GM06990 (cell line): ENCODE measurements at places on chromosomes 16 and 17.
A peak's percentile ranks its signal among the peaks of the same experiment; 100 is the strongest.

- DNase-seq, result no peak
Observed at GRCh38 chr16:87198328-87198832, 118.8 kb downstream of the C16orf95 start.

DNA sequence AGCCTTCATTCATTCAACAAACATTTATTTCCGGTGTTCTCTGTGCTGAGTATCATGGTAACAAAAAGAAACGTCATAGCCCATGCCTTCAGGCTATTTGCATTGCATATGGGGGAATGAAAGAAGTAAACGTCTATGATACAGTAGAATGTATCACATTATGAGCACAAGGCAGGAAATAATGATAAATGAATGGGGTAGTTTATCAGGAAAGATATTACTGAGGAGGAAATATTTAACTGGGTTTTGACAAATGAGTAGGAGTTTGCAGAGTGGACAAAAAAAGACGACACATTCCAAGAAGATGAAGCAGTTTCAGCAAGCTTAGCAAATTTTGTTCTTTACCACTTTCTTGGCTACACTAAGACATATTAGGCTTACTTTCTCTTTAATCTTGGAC, 1.3 kb upstream of the KRTAP4-7 start:
- no peak for DNase-seq

GRCh38 chr16:69903865-69904415, 47.2 kb upstream of the CLEC18A start:
- no peak for DNase-seq

- DNase-seq, result no peak
Observed at GRCh38 chr16:24257958-24258357, 1.8 kb downstream of the CACNG3 start.

DNA sequence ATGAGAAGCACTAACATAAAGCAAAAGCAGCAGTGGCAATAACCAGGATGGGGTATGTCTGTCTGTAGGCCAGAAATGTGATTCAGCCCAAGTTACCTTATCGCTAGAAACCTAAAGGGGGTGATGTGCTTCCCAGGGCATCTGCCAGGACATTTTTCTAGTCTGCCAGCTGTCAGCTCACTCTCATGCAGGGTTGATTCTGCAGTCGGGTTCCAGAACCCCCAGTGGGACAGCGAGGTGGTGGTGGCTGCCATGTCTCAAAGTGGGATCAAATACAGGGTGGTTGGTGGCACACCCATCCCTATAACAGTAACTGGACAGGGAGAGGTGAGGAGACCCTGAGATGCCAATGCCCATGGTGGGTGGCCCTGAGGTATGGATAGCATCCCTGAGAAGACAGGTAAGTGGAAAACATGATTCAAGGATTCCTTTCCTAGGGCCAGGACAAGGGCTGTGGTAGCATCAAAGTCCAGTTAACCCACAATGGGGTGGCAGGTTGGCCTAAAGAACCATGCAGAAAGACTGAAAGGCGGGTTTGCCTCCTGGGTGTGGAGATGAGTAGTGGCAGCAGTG, 84.3 kb downstream of the TNFRSF13B start:
- DNase-seq, result no peak

- DNase-seq, result peak; percentile 59
Observed at GRCh38 chr17:39920218-39921210, 2.1 kb upstream of the GSDMB start.

DNA sequence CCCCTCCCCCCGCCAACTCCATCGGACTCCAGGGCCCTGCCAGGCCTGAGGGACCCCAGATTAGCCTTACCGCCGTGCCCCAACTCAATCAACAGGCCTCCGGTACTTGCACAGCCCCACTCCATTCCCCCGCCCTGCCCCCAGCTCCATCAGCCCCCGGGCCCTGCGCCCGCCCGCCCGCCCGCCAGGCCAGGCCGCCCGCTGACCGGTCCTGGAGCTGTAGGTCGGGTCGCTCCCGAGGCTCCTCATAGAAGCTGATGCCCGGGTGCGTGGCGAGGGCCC, 308 bp downstream of the GTF3C1 start:
- DNase-seq, result peak; percentile 4

- peak; percentile 41 for DNase-seq
Observed at GRCh38 chr16:66925322-66925840, at the start of gene RRAD. RRAD (minus strand) TSS chr16:66925535; CDS start chr16:66925179, 356 bp downstream.

GRCh38 chr17:62708587-62708986, 81.1 kb downstream of the MRC2 start:
- no peak for DNase-seq

DNA sequence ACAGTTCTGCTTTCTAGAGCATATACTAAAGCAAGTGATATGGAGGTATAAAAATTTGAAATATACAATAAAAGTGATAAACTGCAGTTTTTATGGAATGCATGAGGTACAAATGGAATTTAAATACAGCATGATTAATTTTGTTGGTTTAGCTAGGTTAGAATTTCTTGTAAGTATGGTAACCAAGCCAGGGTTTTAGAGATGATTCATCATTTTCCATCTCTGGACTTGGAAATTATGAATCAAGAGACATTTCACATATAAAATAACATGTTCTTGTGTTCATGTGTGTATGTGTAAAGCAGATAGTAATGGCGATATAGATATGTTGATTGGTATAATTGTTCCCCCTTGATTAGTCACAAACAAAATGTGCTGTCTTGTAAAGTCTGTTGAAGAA, 1219.8 kb downstream of the CDH8 start:
- DNase-seq, result no peak

DNA sequence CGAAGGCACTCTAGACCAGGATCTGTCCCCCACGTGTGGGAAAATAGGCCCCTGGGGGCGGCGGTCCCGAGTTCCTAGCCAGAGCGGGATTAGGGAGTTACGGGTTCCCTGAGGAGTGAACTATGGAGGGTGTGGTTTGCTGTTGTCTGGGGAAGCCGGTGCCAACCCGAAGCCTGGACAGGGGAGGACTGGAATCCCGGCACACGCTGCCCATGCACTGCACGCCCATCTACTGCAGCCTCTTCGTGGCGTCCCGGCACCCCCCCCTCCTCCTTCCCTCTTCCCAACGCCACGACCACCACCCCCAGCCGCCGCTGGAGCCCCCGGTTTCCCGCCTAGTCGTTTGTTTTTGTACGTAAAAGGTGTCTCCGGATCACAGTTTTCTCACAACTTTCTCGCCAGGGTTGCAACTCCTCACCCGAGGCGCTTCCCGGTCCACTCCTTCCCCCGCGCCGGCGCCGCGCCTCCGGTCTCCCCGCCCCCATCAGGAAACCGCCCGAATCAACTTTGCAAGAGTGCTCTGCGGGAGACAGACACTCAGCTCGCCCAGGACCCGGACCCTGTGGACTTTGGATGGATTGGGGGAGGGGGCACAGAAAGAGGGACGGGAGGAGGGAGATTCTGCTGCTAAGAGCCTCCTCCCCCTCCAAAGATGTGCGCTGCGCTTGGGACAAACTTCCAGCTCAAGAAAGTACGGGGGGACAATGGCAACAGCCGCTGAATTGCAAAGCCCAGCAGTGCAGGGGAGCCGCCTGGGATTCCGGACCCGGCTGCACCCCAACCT, 1.4 kb upstream of the LHX1 start:
- DNase-seq, result no peak

- DNase-seq, result no peak
Observed at GRCh38 chr17:60145006-60145935, 4.5 kb upstream of the CA4 start.

GRCh38 chr17:15431766-15432165, 35.7 kb downstream of the CDRT4 start:
- no peak for DNase-seq

DNA sequence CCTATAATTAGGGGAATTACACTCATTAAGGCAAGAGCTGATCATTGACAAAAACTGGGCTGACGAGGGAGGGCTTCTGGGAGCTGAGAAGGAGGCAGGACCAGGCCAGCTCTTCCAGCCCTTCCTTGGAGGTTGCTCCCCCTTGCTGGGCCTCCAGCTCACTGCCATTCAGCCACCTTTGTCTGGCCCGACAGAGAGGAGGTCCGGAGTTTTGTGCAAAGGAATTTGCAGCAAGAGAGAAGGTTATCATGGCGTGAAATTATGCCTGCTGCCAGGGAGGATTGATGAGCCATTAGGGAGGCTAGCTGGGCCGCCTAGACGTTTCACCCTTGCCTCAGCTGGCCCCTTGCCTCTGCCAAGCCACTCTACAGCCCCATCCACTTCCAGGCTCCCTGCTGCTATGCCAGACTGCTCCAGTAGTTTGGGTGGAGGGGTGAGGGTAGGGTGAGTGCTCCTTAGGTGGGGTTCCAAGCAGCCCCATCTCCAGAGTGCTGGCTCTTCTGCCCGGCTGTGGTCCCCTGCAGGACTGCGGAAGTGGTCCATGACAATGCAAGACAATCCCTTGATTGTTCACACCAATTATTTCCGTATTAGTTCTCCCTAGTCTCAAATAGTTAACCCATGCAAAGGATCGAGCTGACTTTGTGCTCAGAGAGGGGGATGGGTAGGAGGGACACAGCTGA, 17.1 kb upstream of the PHF12 start:
- DNase-seq, result no peak

DNA sequence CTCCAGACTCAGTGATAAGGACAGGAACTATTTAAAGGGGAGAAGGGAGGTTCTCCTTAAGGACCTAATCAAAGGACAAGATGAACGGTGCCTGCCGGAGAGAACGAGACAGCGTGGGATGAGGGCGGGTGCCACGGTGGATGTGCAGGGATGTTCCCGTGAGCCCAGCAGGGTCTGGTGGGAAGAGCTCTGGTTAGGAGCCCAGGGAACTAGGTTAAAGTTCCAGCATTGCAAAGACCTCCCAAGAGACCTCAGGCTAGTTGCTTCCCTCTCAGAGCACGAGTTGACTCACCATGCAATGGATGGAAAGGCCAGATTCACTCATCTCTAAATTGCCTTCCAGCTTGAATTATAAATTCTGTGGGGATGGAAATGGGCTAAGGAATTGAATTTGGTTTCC, 14.7 kb downstream of the CCR7 start:
- no peak for DNase-seq

GRCh38 chr16:19523184-19523558, 571 bp upstream of the CCP110 start:
- DNase-seq, result no peak

- DNase-seq, result peak; percentile 39
Observed at GRCh38 chr17:55577687-55578086, 66.4 kb upstream of the SMIM36 start.

- DNase-seq, result no peak
Observed at GRCh38 chr17:64217249-64217691, 45.8 kb downstream of the TEX2 start.

- DNase-seq, result no peak
Observed at GRCh38 chr17:78125976-78126894, 2.3 kb downstream of the TMC6 start.

GRCh38 chr17:79042421-79043190, 18.6 kb downstream of the C1QTNF1 start:
- DNase-seq, result no peak

- no peak for DNase-seq
Observed at GRCh38 chr17:3318336-3318735, 20.2 kb upstream of the OR3A1 start.

DNA sequence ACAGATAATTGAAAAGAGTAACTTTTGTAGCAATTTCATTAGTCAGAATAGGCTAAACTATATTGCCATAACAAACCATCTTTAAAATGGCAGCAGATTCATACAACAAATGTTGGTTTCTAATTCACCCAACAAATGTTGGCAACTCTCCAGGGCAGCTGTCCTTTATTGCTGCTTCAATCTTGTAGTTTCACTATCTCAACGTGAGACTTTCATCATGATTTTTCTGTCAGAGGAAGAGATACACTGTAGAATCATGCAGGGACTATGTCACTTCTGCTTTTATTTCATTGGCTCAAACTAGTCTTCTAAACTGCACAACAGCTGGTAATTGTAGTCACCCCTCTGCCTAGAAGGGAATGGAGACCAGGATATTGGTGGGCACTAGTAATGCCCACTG, 174.2 kb downstream of the TANC2 start:
- peak; percentile 10 for DNase-seq

DNA sequence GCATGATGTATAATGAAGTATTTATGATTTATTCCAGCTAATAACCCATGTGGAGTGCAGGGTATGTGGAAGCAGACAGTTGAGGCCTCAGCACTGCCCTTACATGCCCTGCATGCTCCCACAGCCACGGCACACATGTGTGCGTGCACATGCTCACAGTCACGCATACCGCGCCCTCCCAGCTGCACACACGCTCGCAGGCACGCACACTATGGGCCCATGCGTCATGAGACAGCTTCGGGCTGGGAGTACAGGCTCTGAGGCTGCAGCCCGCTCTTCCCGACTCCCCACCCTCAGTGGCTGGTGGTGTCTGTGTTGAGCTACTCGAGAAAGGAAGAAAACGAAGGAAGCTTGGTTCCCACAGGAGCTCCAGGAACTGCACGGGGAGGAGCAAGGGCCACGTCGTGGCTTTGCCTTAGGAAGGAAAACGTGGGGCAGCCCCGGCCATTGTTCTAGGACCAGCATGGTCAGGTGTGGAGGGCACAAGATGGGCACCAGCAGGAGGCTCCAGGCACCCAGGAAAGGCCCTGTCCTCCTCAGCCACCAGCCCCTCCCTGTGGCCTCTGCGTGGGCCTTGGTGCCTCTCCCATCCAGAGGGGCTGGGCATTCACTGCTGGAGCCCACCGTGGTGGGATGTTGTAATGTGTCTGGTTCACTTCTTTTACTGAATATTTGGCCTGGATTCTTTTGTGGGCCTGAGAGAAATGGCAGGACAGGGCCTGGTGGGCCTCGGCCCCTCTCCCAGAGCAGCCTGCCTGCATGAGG, 27.5 kb upstream of the CDH15 start:
- DNase-seq, result peak; percentile 9

GRCh38 chr16:2596747-2597559, 59.1 kb downstream of the PDPK1 start:
- no peak for DNase-seq

DNA sequence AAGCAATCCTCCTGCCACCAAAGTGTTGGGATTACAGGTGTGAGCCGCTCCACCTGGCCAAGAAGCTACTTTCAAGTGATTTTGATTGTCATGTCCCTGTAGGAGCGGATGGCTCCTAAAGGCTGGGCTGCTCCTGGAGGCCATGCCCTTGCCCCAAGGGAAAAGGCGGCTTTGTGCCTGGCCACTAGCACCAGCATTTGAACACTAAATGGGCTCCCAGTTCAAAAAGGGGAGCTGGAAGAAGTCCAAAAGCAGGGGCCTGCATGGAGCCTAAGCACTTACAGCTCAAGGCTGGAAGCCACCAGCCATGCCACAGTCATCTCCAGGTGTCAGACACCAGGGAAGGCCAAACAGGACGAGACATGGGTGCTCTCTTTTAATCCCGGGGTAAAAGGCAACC, 26.8 kb downstream of the SPHK1 start:
- no peak for DNase-seq

DNA sequence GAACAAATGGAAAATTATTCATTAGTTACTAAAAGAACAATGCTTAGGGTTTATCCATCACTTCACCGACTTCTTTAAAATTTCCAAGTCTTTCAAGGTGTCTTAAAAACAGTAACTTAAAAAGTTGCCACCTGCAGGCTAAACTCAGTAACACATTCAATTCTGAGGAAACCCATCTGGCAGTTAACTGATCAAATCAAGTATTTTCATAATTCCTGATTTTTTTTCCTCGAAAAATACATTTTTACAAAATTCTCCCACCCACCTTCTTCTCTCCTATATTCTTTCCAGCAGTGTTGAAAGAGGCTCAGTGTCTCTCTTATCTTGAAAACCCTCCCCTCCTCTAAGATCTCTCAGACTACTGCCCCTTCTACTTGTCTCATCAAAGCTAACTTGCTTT, 29.9 kb downstream of the PARN start:
- no peak for DNase-seq
